ENCODE measurements at places on chromosomes 3 and 15. TPM values are rescaled to one million over a fixed set of nuclear protein-coding genes. Genes with fewer than 3 reads are reported as not detected.

RABL3 gene
- total RNA-seq = 17.3 TPM

SH3GL3 gene
- 6.0 TPM for total RNA-seq

FILIP1L gene
- total RNA-seq = 19.8 TPM

CFAP20DC gene
- 6.1 TPM for total RNA-seq

SLCO3A1 gene
- 1.9 TPM for total RNA-seq

AADACL2 gene
- total RNA-seq = not detected

EFHB gene
- 1.0 TPM for total RNA-seq

SLC24A5 gene
- not detected for total RNA-seq

MUSTN1 gene
- total RNA-seq = not detected

KBTBD13 gene
- total RNA-seq = 0.09 TPM

TSEN2 gene
- 29.0 TPM for total RNA-seq

REC114 gene
- total RNA-seq = not detected

ARGFX gene
- total RNA-seq = not detected

FGF12 gene
- total RNA-seq = 0.97 TPM

GOLGA6L7 gene
- not detected for total RNA-seq

BUB1B gene
- total RNA-seq = 38.2 TPM

ATP13A5 gene
- not detected for total RNA-seq

P2RY1 gene
- total RNA-seq = 8.9 TPM

AQP9 gene
- total RNA-seq = not detected

IL12A gene
- total RNA-seq = not detected

GOLGA8A gene
- total RNA-seq = 396 TPM

PRC1 gene
- 56.9 TPM for total RNA-seq

MYL3 gene
- total RNA-seq = 6.8 TPM

SETD2 gene
- total RNA-seq = 73.1 TPM

CTXN2 gene
- 0.25 TPM for total RNA-seq

ZDHHC23 gene
- total RNA-seq = 4.2 TPM

CLEC3B gene
- total RNA-seq = 1.2 TPM

RTP1 gene
- total RNA-seq = not detected

PDCD6IP gene
- 134 TPM for total RNA-seq

PPP1R14D gene
- 1.7 TPM for total RNA-seq

ARL6 gene
- 8.2 TPM for total RNA-seq

MAPKBP1 gene
- 42.6 TPM for total RNA-seq

EIF1B gene
- total RNA-seq = 77.3 TPM

PCLAF gene
- total RNA-seq = 16.6 TPM

PLA2G4F gene
- 1.5 TPM for total RNA-seq

AP4E1 gene
- 10.0 TPM for total RNA-seq

APOD gene
- total RNA-seq = 1.2 TPM

KCNMB2 gene
- total RNA-seq = 2.9 TPM

LEKR1 gene
- 3.4 TPM for total RNA-seq

UACA gene
- total RNA-seq = 70.3 TPM

MYEF2 gene
- 111 TPM for total RNA-seq

ARHGAP31 gene
- 9.2 TPM for total RNA-seq

GOLGA8N gene
- 9.9 TPM for total RNA-seq

PIAS1 gene
- total RNA-seq = 71.1 TPM

RASGRP1 gene
- total RNA-seq = 4.4 TPM

BCL2A1 gene
- total RNA-seq = 0.49 TPM

RBM5 gene
- 322 TPM for total RNA-seq

GOLGA6D gene
- total RNA-seq = 0.18 TPM

PTH1R gene
- 34.3 TPM for total RNA-seq

CLRN1 gene
- not detected for total RNA-seq

LYZL4 gene
- not detected for total RNA-seq

CACNA2D2 gene
- 9.9 TPM for total RNA-seq

STX19 gene
- total RNA-seq = not detected

SLC22A13 gene
- total RNA-seq = 0.85 TPM

P2RY13 gene
- not detected for total RNA-seq

GATA2 gene
- 53.2 TPM for total RNA-seq

PTX3 gene
- 35.6 TPM for total RNA-seq

Data from mesothelial cell of epicardium (in vitro differentiated cells).